ENCODE measurements at places on chromosomes 7 and 10. TPM values are rescaled to one million over a fixed set of nuclear protein-coding genes. Genes with fewer than 3 reads are reported as not detected.
A peak's percentile ranks its signal among the peaks of the same experiment; 100 is the strongest.

- DNase-seq: no peak
Measured at GRCh38 chr10:129063877-129064276, 403.2 kb upstream of the MGMT start.

DNA sequence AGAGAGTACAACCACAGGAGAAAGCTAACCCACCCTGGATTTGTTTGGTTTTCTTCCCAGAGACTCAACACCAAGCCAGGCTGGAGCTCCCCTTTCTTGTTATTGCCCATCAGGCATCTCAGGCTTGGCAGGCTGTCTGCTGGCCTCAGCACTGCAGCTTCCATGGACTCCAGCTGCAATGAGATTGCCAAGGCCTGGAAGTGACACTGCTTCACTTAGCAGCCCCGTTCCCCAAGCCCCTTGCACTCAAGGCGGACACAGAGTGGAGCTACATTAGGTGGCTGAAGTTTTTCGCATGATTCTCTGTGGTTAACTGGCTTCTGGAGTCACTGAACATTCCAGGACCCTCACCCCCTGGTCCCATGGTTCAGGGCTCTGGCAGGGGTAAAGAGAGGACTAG lies 163.1 kb upstream of the GDF10 start:
- DNase-seq: peak; percentile 7

DNA sequence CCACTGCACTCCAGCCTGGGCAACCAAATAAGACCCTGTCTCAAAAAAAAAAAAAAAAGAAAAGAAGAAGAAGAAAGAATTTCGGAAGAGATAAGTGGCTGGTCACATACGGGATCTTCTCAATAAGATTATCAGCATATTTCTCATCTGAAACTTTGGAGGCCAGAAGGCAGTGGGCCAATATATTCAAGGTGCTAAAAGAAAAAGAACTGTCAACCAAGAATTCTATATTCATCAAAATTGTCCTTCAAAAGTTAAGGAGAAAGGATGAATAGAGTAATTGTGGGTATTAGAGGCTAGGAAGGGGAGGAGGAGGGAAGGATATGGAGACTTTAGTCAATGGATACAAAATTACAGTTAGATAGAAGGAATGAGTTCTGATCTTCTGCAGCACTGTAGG lies 43.9 kb upstream of the NANOS1 start:
- no peak for DNase-seq

- no peak for DNase-seq
Measured at GRCh38 chr10:1595242-1595600, 142.1 kb downstream of the ADARB2 start.

SUMF2 gene
- total RNA-seq: 49.9 TPM

- DNase-seq: no peak
Measured at GRCh38 chr7:29146888-29147609, 712 bp upstream of the CPVL start.

CYP3A7 gene
- total RNA-seq: 0.45 TPM

- DNase-seq: no peak
Measured at GRCh38 chr7:924541-925231, 29.8 kb downstream of the ADAP1 start.

- DNase-seq: no peak
Measured at GRCh38 chr10:18793951-18794350, 134.7 kb downstream of the ARL5B start.

DNA sequence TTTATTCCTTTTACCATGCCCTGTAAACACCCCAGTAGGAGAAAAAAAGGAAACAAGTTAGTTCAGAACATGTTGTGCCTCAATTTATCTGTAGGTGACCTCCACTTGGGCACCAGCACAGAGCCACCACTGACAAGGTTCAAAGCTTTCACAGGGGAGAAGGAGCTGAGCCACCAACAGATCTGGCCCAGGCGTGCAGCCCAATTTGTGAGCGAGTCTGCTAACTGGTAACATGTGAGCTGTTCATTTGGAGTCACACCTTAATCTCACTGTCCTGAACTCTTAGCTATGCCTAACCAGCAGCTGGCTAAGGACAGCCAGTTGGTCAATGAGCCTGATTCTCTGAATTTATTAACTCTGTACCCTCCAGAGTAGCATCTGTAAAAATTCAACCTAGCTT lies 78.4 kb upstream of the CAMK2B start:
- DNase-seq: no peak

- no peak for DNase-seq
Measured at GRCh38 chr10:62177111-62177510, 91.5 kb downstream of the RTKN2 start.

FFAR4 gene
- 0.18 TPM for total RNA-seq

BMPR1A gene
- total RNA-seq: 51.8 TPM

SH2D4B gene
- total RNA-seq: 0.36 TPM

- DNase-seq: no peak
Measured at GRCh38 chr10:2980791-2981360, 86.5 kb upstream of the PFKP start.
